ENCODE measurements at places on chromosomes 16 and 17.
A peak's percentile ranks its signal among the peaks of the same experiment; 100 is the strongest.

- DNase-seq, result no peak
Observed at GRCh38 chr16:48524348-48525200, 85.4 kb downstream of the N4BP1 start.

- DNase-seq, result no peak
Observed at GRCh38 chr17:17420082-17420481, 56.7 kb upstream of the MED9 start.

- no peak for DNase-seq
Observed at GRCh38 chr16:85800321-85800669, 800 bp downstream of the COX4I1 start.

- no peak for DNase-seq
Observed at GRCh38 chr16:51733181-51733580, 582.1 kb upstream of the SALL1 start.

DNA sequence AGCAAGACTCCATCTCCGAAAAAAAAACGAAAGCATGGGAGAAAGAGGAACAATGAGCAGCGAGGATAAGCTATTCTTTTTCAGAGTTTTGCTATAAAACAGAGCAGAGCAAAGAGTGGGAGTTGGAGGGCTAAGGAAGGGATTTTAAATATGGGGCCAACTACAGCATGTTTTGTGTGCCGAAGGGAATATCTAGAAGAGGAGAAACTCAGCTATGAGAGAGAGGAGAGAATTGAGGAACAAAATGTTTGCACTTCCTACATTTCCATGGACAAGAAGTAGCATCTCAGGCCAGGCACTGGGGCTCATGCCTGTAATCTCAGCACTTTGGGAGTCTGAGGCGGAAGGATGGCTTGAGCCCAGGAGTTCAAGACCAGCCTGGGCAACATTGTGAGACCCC is 13.1 kb upstream of the GRB2 start:
- DNase-seq, result no peak

GRCh38 chr16:84306564-84306963 is 11.9 kb downstream of the WFDC1 start:
- DNase-seq, result no peak

DNA sequence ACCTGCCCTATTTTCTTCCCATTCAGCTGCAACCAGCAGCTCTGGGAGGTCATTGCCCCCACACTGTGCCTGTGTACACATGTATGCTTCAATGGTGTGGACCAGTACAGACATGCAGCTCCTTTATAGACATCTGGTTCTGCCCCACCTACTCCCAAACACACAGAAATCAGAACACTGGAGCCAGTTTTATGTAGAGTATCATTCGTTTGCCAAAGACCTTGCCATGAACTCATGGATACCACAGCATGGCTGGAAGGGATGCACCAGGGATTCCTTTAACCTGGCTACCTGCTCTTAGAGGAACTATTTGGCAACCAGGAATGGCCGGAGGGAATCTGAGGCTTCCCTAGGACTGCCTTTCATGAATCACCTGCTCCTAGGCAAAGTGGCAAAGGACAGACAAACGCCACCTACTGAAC is 60.4 kb downstream of the ZFHX3 start:
- DNase-seq, result no peak

DNA sequence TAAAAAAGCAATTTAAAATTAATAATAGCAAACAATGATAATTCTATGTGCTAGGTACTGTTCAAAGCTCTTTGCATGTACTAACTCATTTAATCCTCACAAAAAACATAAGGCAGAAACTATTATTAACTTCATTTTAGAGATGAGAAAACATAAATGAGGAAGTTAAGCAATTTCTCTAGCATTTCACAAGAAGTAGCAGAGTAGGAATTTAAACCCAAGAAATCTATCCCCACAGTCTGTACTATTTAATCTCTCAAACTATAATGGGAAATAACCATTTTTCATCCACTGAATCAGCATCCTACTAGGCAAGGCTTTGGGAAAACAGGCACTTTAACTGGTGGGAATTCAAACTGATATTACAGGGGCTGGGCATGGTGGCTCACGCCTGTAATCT is 42.2 kb upstream of the INTS2 start:
- DNase-seq, result no peak

- DNase-seq, result no peak
Observed at GRCh38 chr17:278055-278675, 74.4 kb downstream of the RPH3AL start.

- DNase-seq, result no peak
Observed at GRCh38 chr16:65314627-65315008, 192.8 kb upstream of the CDH11 start.

- no peak for DNase-seq
Observed at GRCh38 chr17:13135506-13135905, 117.7 kb upstream of the ELAC2 start.

DNA sequence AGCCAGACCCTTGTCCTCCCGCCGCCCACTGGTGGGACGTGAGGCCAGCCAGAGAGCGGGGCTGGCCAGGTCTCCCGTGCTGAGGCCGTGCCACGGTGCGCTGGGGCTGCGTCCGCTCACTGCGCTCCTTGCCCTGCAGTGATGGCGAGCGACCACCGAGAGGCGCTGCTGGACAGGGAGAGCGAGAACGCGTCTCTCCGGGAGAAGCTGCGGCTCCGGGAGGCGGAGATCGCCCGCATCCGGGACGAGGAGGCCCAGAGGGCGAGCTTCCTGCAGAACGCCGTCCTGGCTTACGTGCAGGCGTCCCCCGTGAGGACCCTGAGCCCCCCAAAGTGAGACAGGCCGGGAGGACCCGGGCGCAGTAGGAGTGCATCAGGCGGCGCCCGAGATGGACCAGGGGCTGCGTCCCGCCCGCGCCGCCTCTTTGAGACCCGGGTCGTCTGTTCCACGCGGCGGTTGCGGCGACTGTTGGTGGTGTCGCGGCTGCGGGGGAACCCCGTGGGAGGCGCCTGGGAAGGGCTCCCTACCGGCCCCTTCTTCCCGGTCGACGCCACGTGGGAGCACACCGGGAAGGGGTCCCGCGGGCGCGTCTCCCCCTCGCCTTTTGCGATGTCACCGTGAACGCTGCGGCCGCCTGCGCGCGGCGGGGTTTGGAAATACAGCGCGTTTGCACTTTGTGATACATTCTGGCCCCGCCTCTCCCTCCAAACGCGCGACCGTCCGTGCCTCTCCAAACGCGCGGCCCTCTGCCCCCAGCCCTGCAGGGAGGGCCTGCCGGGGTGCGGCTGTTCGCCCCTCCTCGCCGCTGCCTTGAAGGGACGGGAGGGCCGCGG is 792 bp upstream of the RAC3 start:
- peak; percentile 91 for DNase-seq

GRCh38 chr17:32102646-32103186 is 39.6 kb upstream of the RHOT1 start:
- DNase-seq, result no peak

DNA sequence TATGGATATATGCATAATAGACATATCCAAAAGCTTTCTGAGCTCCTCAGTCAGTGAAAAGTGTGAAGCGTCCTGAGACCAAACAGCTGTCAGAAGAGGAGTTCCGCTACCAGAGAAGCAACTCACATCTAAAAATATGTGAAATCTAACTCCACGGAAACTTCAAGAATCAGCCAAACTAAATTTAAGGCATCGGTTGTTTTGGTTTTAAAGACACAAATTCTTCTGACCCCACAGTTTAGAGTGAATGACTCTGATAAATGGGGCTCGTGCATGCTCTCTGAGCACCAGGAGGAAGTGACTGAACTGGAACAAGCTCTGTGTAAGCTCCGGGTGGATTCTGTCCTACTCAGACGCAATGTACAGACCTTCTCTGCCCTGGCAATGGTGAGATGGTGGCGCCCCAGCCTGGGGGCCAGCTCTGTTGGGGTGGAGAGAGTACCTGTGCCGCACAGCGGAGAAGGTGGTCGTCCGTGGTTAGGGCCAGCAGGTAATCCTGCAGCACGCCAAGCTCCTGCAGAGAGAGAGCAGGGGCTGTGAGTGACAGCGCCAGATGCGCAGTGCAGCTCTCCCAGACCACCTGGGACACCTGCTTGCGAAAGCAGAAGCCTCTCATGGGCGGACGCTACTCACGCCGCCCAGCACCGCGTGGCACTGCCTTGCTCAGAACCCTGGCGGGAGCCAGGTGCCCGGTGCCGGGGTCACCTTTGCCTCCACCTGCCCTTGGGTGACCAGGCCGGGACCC is 44.4 kb upstream of the ATP2A3 start:
- no peak for DNase-seq

- peak; percentile 55 for DNase-seq
Observed at GRCh38 chr16:84166796-84167695, 19.8 kb downstream of the TAF1C start.

- no peak for DNase-seq
Observed at GRCh38 chr17:41697122-41697962, 8.7 kb downstream of the EIF1 start.

- no peak for DNase-seq
Observed at GRCh38 chr16:50724306-50724705, 17.6 kb upstream of the CYLD start.

DNA sequence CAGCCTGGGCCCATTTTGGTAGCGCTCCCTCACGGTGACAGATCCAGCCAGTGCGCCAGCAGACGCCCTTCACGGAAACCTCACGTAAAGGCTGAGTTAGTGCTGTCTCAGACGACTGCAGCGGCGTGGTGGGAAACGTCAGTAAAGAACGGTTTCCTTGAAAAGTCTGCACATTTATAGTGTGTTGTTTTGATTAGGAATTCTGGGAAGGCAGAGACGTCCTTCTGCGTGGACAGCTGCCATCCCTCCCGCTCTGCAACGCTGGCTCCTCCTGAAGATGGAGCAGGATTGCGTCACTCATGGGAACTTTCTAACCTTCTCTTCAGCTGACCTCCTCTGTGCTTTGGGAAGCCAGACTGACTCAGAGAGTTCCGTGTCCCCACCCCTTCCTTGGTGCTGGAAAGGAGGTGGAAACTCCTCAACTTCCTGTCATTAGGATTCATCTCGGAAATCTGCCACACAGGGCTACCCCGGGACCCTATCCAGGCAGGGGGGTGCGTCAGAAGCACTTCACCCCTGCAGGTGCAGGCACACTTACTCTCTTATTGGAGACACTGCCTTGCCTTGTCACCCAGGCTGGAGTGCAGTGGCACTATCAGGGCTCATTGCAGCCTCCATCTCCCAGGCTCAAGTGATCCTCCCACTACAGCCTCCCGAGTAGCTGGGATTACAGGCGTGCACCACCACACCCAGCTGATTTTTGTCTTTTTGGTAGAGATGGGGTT is 24.3 kb upstream of the CRISPLD2 start:
- no peak for DNase-seq

DNA sequence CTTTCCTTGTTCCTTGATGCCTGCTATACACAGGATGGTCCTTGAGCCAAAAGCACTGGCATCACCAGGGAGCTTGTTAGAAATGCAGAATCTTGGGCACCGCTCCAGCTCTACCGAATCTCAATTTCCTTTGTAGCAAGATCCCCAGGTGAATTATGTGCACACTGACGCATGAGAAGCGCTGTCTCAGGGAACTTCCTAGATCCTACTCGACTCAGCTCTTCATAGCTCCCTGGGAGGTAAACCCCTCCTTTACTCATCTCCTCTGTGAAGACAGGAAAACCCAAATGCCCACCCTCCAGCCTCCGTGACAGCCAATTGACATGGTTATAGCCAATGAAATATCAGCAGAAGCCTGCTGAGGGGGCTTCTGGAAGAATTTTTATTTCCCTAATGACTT is 4.1 kb downstream of the USP31 start:
- DNase-seq, result no peak

GRCh38 chr16:28883221-28883996 is 5.1 kb downstream of the ATP2A1 start:
- DNase-seq, result no peak

GRCh38 chr16:9402293-9402860 is 310.9 kb downstream of the HAPSTR1 start:
- DNase-seq, result no peak

GRCh38 chr17:48238933-48239602 is 131.5 kb downstream of the SNX11 start:
- DNase-seq, result no peak

DNA sequence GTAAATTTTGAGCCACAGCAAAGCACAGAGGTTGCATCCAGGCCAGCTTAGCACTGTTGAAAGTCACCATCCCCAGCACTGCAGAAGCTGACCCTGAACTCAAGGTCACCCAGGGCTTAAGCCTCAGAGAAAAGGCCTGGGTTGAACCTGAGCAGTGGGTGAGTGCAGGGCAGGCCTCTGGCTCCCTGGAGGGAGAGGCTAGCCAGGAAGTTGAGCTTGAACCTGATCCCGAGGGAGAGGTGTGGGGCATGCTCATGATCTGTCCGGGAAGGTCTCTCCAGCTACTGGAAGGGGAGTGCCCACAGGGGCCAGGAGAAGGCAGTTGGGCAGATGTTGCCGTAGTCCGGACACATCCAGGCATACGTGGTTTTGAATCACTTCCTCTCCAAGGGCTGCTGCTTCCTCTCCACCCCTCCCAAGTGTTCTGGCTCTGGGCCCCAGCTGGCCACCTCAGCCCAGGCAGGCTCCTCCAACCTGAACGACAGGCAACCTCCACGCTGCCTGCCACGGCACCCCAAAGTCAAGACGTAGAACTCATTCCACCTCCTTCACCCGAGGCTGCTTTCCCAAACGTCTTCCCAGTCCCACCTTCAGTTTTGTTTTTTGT is 18.4 kb downstream of the CARHSP1 start:
- no peak for DNase-seq

DNA sequence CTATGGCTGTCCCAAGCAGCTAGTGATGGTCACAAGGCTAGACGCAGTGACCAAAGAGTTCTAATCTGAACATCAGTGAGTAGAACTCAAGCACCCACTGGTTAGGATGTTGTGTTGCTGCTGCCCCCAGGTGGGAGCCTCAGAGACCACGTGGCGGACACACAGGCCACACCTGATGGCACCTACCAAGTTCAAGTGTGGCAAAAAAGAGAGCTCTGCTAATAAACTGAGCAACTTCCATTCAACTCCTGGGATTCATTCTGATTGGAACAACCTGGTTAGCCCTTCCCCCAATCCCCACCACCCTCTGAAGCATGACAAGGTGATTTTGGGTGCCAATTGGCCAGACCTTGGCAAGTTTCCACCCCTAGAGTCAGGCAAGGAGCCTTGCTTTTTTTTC is 3.5 kb upstream of the LCMT1 start:
- DNase-seq, result peak; percentile 53

DNA sequence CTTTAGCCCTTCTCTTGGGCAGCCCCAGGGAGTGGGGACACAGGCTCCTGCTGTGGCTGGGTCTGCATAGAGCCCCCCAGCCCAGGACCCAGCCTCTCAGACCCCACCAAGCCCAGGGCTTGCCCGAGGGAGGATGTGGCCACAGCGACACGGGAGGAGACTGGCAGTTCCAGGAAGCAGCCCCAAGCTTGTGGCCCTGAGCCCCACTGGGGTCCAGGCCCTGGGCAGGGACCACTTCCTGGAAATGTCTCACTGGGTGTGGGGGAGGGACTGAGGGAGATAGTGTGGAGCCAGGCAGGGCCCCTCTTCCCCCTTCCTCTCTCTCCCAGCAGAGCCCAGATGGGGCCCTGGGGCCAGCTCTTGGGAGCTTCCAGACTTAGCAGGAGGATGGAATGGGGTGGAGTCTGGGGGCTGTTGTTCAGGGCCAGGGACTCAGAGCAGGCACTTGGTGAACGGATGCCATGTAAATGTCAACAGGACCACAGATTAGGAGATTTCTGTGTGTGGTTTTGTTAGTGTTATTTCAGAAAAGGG is 35.3 kb downstream of the ADGRG5 start:
- DNase-seq, result peak; percentile 70

Data from activated T-cell treated with anti-CD3 and anti-CD28 coated beads, Interleukin-2, amount 50 U/mL, for 48 hours (primary cell).